ENCODE measurements at places on chromosomes 7 and 10.

- DNase-seq: no peak
These were observed 67.4 kb downstream of the ZNF92 start for GRCh38 chr7:65441010-65441409.

GRCh38 chr7:125971656-125972055, 1042.0 kb upstream of the POT1 start:
- no peak for DNase-seq

DNA sequence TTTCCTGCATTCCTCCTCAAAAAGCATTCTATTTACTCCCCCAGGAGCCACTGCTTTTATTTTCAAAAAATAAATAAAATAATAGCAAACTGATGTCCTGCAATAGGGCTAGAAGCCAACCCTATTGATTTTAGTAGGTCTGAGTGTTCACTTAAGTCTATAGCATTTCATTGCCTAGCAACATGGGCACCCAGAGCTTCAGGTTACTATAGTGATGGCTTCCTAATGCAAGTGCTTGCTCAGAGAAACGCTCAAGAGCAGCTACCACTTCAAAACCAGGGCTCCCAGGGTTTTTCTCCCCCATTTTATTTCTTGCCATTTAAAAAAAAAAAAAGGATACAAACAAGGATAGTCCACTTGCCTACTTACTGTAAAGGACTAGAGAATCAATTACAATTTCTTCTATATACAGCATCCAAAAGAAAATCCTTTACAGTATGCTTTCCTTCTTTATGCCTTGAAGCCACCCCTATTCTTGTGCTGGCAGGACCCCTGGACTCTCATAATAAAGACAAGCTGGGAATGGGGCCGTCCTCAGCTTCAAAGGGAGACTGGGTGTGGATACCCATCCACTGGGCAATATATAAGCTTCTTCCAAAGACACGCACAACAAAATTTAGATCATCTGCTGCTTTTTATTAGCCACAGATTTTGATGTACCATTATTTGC, 133.3 kb downstream of the VPS41 start:
- no peak for DNase-seq

GRCh38 chr10:80168679-80169380, 36.3 kb downstream of the PLAC9 start:
- no peak for DNase-seq

DNA sequence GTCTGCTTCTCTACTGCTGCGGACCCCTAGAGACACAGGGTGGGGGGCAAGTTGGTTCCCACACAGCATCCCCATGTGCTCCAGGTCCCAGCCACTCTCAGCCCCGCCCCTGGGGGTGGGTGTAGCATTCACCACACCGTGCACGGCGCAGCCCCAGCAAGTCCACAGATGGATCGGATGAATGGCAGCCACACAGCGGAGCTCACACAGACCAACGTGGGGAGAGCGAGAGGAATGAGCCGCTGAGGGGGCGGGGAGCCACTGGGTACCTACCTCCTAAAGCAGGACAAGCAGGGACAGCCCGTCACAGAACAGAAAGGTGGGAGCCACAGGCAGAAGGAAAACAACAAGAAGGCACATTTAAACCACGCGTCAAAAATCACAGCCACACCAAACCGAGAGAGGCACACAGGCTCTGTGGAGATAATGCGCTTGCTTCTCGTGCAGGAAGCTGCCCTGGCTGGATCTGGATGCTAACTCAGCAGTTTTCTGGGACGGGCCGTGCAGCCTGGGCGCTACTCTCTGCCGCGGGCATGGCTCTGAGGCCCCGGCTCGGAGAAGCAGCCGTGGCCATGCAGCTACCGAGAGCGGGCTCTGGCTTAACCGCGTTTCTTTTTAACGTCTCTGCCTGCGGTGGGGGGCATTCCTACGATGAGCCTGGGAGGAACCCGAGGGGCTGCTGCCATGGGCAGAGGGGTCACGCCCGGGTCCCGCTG, 102.5 kb downstream of the CYTH3 start:
- no peak for DNase-seq

GRCh38 chr10:27660268-27660667, 85.4 kb downstream of the MKX start:
- DNase-seq: no peak

DNA sequence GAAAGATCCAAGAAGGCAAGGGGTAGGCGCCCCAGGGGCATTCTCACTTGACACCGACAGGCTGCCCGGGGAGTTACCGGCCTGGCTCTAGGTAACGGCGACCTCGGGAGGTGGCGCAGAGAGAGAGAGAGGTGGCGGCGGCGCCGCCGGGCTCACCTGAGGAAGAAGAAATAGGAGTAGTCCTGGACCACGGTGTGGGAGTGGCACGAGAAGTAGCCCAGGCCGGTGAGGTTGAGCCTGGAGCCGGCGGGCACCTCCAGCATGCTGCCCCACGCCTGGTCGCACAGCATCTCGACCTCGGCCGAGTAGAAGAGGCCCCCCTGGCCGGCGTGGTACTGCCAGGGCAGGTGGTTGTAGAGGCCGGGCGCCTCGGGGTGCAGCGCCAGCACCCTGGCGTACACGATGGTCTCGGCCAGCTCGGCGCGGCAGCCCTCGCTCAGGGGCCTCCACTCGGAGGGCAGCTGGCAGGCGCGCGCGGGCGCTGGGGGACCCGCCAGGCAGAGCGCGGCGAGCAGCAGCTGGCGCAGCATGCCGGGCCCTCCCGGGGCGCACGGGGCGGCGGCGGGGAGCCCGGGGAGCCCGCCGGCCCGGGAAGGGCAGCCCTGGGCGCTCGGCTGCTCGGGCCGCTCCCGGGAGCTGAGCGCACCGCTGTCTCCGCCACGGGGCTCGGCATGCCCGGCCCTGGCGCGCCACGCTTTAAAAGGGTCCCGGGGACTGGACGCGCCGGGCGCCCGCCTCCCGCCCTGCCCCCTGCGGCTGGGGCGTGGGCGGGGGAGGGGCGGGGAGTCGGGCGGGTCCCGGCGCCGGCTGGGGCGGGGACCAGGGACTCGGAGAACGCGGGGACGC, at the start of gene CCDC3:
Gene CCDC3 (minus strand): TSS at position 673 of the 846 bp plus-strand sequence. CDS start 143 bp downstream, at position 530.
- DNase-seq: no peak

DNA sequence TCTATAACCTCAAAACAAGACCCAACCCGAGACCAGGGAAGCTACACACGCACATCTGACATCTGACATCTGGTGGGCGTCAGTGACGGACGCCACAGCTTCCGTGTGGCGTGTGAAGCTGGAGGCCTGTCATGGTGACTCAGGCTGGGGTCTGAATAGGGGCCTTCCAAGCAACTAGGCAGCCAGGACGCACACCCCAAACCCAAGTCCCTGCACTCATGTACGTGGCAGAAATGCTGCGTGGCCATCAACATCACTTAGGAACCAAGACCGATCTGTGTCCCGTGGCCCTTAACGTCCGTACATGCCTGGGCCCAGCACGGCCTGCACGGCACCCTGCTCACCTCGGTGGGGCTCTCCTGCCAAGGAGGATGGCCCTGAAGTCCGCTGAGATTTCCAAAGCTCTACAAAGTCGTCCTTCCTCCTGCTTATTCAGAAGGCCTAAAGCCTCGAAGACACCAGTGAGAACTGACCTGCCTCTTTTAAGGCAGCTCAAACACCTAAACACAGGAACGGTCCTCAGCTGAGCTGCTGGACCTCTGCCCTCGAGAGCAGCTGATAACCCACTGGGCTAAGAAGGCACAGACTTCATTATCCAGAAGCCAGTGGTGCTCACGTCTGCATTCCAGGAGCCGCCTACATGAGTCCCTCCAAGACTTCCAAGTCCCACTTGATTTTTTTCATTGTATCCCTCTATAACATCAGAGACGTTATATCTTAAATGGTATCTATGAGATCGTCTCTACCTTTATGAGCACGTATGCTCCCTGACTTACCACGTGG, 82.5 kb downstream of the DIP2C start:
- DNase-seq: no peak

DNA sequence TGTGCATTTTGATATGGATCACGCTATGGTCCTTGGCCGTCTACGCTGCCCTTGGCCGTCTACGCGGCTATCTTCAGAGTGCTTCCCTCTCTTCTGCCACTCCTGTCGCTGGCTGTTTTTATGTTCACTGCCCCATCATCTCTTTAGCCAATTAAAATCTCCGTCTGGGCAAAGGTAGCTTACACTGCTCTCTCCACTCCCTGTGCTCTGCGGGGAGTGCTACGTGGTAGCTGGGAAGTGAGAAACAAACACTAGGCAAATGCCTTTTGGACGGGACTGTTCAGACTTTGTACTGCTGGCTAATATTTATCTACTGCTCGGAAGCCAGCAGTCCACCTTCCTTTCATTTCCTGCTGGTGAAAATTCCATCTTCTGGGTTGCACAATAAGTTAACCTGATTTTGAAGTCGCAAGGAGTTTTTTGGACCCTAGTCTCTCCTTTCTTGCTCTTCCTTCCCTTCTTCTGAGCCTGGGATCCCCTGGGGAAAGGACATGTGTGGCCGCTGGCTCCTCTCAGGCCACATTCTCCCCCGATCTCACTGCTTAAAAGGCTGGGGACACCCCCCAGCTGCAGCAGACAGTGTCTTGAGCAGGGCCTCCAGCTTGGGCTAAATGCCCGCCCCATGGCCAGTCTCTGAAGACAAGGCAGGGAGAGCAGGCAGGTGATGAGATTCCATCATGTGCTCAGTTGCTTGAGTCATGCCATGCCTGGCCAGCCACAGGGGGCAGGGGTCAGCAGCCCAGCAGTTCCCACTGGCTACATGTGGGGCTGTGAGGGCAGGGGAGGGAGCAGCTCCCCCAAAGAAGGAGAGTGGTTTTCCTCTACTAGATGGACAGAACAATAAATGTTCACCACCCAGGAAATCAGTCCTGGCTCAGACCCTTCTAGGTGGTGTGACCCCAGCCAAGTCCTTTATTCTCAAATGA, 25.5 kb upstream of the RBM33 start:
- no peak for DNase-seq

DNA sequence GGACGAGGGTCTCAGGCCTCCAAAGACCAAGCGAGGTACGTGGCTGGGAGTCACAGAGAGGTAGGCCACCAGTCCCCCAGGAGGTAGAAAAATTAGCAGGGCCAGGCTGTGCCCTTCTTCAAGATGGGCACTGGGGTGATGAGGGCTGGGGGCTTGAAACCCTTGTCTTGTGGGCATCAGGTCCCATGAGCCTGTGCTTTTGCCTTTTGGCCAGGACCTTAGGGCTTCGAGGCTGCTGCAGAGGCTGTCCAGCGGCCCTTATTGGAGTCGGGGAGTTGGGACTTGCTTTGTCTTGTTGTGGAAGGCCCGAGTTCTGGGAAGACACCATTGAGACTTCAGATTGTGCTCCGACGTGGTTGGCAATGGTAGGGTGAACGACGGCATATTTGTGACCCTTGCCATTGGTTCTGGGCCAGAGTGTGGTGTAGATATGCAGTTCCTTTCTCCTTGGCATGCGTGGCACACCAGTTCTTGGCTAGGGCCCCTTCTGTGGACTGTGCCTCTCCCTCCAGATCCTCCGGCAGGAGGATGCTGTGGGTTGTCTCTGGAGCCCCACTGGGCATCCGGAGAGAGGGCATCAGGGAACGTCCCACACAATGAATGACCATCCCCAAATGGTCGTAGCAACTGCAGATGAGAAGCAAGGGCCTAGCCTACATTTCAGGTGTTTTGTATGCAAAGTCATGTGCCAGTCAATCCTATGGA, 931 bp downstream of the SH2D4B start:
- DNase-seq: no peak

- no peak for DNase-seq
These were observed 62.3 kb downstream of the ARL4A start for GRCh38 chr7:12749746-12750145.

- DNase-seq: no peak
These were observed 58.0 kb downstream of the TSPAN12 start for GRCh38 chr7:120799813-120800475.

DNA sequence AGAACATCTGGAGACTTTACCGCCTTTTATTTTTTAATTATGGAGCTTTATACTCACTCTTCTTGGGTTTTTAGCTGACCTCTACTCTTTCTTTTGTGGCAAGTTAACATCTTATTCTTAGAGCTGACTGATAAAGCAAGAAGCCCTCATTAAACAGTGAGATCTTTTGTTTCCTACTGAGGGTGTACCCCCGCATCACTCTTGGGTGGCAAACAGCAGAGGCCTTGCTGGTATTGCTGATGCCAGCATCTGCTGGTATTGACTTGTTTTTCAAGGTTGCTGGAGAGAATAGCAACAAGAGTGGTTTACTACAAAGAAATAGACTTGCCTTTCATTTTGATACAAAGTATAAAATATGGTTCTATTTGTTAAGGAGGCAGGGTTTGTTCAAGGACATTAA, 154.7 kb downstream of the ARID5B start:
- DNase-seq: no peak

GRCh38 chr10:55374917-55375316, 573.9 kb upstream of the PCDH15 start:
- DNase-seq: no peak

DNA sequence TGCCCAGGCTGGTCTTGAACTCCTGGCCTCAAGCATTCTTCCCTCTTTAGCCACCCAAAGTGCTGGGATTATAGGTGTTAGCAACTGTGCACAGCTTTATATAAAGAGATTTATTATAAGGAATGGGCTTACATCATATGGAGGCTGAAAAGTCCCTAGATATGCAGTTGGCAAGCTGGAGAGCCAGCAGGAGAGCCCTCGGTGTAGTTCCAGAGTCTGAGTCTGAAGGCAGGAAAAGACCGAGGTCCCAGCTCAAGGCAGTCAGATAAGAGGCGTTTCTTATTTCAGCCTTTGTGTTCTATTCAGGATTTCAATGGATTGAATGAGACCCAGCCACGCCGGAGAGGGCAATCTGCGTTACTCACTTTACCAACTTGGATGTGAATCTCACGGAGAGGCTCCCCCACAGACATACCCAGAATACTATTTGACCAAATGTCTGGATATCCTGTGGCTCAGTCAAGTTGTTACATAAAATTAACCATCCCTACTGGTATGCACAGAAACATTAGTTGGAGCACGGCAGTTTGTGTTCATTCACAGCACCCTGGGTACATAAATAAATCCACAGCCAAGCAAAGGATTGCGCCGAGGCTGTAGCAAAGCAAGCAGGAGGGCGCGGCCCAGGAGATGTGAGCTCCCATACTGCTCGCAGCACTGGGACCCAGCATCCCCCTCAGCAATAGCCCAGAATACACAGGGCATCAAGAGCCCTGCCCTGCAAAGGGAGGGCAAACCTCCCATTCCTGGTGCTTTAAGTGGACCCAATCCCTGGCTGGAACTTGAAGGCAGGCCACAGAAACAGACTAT, 158.4 kb upstream of the ZNF32 start:
- no peak for DNase-seq

DNA sequence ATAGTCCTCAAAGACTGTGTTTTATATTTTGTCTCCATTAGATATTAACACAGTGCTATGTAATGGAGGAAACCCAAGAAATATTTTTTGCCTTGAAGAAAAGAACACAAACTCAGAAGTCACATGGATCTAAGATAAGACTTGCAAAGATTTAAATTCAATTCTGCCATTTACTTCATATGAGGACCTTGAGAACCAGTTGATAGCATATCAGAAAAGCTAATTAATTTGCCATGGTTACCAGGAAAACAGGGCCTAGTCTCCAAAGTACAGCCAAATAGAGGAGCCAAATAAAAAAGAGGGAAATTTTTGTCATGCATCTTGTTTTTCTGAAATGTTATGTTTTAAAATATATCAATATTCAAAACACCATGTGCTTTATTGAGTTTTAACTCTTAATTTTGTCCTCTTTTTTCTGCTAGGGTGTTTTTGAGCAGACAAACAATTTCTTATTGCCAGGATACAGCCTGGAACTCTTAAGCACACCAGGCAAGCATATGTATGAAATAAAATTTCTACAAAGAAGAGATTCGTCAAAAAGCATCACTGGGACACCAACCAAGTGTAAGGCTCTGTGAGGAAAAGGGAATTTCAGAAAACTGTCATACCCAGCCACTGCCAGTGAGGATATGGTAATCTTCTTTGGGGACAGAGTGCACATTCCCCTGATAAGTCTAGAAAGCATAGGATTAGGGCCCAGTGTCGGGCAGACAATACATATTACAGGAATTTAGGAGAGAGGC, 10.6 kb upstream of the TOMM7 start:
- no peak for DNase-seq

- no peak for DNase-seq
These were observed 80.7 kb downstream of the CDK6 start for GRCh38 chr7:92755680-92756079.

All from midbrain (tissue), 1 donor.